ENCODE measurements at places on chromosomes 16 and 17.

- DNase-seq: no peak
Measured at GRCh38 chr16:53071748-53072301, 17.0 kb downstream of the CHD9 start.

DNA sequence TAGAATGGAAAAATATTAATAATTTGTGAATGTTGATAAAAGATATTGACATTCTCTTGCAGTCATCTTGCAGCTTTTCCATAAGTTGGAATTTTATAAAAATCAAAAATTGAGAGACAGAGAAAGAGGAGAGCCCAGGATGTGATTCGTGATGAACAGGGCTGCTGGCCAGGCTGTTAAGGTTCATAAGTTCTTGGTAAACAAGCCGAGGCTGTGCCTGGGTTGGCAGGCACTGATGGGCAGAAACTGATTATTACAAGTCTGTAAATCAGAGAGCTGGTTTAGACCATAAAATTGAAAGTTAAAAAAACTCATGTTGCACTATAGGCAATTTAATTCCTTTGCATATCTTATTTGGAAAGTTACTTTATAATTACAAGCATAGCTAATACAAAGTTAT, 533.7 kb downstream of the HAPSTR1 start:
- DNase-seq: no peak

GRCh38 chr16:3317315-3317999, 12.2 kb downstream of the ZNF75A start:
- no peak for DNase-seq

GRCh38 chr16:46713634-46714033, 24.2 kb downstream of the ORC6 start:
- DNase-seq: no peak

- DNase-seq: peak; percentile 49
Measured at GRCh38 chr17:80261159-80261894, 675 bp downstream of the RNF213 start.

DNA sequence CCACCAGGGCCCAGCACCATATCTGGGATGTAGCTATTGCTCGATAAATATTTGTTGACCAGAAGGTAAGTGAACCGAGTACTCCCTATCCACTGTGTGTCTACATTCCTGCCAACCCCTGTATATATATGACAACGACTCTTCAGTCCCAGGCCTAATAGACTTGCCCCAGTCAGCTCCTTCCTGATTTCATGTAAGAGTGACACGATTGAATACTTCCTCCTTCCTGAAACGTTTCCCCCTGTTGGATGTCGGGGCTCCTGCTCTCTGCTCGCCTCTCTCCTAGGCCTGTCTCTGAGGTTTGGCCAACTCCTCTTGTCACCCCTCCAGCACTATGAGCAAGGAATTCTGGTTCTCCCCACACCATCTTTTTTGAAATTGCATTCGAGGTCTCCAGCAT, 178.9 kb downstream of the PRKCA start:
- no peak for DNase-seq
